Astrocyte of the cerebellum (primary cell): ENCODE measurements at places on chromosomes 12 and 14.

GRCh38 chr14:55546212-55546874, 33.7 kb upstream of the KTN1 start:
- no peak for DNase-seq

GRCh38 chr12:41635626-41636364, 447.7 kb downstream of the PDZRN4 start:
- no peak for DNase-seq

- DNase-seq = no peak
Observed at GRCh38 chr12:31386364-31386777, 60.4 kb upstream of the SINHCAF start.

GRCh38 chr14:55927028-55927427, 191.2 kb upstream of the PELI2 start:
- DNase-seq = no peak

DNA sequence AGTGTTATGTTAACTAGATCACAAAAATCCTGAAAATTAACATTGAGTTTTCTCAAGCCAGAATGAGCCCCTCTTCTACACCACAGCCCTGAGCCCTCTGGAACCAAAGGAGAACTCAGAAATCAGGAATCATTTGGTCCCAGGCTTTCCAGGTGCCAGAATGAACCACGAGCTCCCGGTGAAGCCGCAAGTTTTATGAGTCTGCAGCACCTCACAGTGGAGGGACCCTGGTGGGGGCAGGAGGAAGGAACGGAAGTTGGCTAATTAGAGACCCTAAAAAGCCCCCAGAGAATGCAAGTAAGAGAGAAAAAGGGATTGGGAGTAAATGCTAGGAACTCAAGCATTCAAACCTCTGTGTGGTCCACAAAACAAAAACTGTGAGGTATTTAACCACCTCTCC, 52.9 kb upstream of the BCL2L14 start:
- DNase-seq = no peak

DNA sequence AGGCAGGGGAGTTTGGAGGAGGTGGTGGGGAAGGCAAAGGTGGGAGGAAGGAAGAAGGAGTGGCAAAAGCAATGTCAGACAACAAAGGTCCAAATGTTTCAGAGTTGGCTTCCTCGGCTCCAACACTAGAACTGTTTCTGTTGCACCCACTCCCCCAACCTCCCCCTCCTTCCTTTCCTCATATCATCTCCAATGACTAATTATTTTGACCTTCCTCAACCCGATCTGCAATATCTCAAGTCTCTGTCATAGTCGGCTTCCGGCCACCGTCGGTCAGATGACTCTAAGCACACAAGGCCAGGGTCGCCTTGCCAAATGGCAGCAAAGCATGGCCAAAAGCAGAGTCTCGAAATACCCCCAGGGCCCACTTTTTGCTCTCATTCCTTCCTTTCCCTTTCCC, 637.0 kb upstream of the TBX3 start:
- DNase-seq = no peak

GRCh38 chr14:69263364-69263763, 3.4 kb downstream of the GALNT16 start:
- DNase-seq = peak; percentile 81

GRCh38 chr14:68976160-68977067, 2.7 kb downstream of the ACTN1 start:
- DNase-seq = no peak

DNA sequence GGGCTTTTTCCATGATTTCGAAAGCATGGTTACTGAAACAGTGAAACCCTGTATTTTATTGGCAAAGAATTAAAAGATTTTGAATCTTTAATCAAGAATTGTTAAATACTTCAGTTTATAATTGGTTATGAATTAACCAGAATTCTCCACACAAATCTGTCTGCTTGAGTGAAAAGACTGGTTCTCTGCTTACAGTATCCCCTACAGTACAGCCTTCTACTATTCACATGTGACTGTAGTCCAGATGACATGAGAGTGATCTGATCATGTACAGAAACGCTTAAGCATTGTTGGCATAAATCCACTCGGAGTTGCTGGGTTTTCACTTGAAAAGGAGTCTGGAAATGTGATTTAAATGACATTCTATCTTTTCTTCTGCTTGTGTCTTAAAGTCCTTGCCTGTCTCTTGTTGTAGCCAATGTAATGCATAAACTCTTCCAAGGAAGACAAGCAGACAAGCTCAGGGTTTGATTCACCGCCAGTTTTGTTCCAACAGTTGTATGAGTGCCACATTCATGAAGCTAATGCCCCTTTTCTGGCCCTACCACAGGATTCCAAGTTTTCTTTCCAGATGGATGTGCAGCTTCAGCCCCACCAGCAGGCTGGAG, 222.0 kb upstream of the LRIG3 start:
- DNase-seq = no peak

DNA sequence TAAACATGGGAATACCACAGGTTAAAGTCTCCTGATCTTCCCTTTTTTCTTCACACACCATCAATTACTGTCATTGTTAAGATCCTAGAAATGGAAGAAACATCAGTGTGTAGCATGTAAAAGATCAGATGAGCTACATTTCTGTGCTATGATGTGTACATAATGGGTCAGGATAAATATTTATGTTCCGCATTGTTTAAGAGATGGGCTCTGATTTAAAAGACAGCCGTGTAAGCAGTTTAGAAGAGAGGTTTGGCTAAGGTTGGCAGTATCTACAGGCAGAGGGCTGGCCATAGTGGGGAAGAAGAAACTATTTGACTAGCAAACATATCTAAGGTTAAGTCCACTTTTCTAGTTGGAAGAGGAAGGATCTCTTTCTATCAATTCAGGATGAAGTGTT, 49.4 kb downstream of the LRRC9 start:
- DNase-seq = peak; percentile 4

- no peak for DNase-seq
Observed at GRCh38 chr12:76250256-76250655, 98.0 kb downstream of the BBS10 start.

- no peak for DNase-seq
Observed at GRCh38 chr14:92012121-92012748, 27.6 kb downstream of the TRIP11 start.

- no peak for DNase-seq
Observed at GRCh38 chr12:106114447-106115068, 24.2 kb downstream of the NUAK1 start.

DNA sequence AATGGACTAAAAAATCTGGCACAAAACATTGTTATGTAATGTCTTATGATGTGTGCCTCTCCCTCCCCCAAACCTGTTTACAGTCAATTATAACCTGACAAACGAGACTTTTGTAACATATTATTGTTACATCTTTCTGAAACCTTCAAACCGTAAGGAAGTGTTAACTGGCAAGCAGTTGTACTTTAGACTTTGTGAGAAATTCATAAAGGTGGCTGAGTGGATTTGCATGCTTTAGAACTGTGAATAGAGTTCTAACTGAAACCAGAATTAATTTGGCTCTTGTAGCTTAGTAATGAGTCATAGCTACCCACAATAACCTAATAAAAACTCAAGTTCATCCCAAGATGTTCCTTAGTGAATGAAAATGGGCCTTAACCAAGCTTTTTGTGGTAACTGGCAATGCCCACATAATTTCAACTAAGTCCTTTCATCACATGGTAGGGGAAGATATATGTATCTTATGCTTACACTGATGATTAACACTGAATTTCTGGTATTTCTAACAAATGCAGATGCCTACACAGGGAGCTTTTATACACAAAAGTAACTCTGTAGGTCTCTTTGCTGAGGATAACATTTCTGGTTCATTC, 29.7 kb downstream of the RAD9B start:
- DNase-seq = peak; percentile 68

GRCh38 chr14:22266683-22267082, 322.3 kb downstream of the DAD1 start:
- no peak for DNase-seq

DNA sequence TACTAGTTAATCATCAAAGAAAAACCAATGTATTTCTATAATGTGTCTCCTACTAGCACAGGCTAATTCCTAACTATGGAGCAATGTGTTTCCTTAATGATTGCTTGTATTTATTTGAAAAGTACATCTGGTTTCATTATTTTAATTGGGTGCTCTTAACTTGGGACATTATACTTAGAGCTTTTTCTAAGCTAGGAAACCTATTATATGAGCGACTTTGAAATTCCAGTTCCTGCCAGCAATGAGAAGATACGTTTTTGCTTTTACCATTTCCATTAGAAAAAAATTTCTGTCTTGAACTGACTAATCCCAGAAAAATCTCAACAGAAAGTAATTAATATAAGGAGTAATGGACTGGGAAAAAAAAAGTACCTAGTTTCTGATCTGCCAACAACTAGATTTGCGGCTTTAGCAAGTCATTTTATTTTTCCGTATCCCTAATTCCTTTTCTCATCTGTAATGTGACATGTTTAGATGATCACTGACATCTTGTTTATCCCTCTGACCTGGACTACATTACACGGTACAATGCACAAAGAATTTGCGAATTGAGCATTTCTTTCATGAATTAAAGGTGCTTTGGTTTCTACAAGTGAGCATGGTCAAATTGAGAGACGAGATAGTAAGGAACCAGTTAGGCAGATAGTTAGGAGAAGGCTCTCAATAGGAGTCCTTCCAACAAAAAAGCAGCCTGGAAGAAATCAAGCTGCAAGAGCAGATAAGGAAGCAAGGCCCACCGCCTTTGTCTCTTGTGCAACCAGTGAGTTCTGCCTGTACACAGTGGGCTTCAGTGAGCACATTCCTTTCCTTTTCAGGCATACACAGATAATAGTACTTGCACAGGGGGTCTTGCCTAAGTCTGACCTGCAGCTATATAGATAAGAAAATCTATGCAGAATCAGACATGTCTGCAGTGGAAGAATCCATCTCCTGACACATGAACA, 1765.0 kb upstream of the FLRT2 start:
- no peak for DNase-seq

DNA sequence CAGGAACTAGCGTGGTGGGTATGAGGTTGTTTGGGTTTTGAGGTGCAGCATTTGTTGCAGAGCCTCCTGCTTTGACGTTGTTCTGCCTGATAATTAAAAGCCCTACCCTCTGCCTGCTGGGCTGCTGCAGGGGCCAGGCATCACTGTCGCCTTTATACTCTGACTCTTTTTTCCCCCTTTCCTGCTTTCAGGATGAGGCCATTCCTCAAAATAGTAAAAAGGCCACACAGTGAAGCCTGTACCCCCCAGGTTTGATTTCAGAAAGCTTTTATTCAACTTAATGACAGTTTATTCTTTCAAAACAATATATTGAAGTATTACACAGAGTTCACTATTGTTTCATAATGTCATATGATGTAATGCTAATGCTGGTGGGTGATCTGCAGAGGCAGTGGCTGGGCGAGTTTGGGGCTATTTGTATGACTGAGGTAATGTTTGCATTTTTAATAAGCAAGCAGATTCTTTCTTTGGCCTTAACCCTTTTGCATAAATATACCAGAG, 9.1 kb downstream of the BORCS5 start:
- DNase-seq = no peak

GRCh38 chr12:33314223-33314622, 125.4 kb downstream of the SYT10 start:
- DNase-seq = no peak

DNA sequence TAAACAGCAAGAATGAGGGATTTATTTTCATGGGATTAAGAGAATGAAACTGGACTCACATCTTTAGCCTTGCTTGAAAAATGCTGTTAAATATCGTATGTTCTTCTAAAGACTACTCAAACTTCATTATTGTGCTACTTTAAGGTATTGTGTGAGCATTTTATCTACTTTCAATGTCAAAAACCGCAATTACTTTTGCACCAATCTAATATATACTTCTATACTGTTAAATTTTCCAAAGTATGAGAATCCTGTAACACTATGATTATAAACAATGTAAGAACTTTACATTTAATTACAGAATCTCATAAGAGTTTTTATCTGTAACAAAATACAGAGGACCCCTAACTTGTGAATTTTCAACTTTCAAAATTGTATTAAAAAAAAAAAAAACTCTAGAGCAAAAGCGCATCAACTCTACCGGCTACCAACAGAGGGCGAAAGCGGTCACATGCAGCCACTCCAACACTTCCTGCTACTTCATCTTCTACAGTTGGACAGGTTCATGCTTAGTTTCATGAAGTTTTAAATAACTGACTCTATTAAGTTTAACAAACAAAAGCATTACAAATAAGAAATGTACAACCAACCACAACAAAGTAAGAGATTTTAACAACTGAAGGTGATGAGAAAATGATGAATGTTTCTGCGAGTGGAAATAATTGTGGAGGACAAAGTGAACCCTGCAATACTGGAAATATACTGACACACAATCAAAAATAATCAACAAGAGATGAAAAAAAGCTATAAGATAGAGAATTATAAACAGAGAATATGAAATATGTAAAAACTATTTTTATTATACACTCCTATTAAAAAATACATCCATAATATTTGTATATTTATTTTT, 210.9 kb downstream of the MED13L start:
- no peak for DNase-seq

DNA sequence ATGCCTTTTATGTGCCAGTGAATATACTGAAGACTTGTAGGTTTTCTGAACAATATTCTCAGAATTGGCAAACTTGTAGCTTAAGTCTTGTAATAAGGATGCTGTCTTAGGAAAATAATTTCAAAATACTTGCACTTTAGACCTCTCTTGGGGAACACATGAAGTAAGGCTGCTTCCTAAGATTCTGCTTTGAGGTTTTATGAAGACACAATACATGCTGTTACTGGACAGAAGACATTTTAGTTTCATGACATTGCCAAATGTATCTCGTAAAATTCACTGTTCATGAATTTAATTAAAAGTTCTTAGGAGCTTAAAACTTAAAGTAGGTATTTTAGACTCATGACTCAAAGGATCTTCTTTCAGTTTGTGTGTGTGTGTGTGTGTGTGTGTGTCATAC, 80.7 kb downstream of the RAD51B start:
- no peak for DNase-seq

GRCh38 chr12:63841571-63841970, 2.9 kb upstream of the SRGAP1 start:
- DNase-seq = no peak

DNA sequence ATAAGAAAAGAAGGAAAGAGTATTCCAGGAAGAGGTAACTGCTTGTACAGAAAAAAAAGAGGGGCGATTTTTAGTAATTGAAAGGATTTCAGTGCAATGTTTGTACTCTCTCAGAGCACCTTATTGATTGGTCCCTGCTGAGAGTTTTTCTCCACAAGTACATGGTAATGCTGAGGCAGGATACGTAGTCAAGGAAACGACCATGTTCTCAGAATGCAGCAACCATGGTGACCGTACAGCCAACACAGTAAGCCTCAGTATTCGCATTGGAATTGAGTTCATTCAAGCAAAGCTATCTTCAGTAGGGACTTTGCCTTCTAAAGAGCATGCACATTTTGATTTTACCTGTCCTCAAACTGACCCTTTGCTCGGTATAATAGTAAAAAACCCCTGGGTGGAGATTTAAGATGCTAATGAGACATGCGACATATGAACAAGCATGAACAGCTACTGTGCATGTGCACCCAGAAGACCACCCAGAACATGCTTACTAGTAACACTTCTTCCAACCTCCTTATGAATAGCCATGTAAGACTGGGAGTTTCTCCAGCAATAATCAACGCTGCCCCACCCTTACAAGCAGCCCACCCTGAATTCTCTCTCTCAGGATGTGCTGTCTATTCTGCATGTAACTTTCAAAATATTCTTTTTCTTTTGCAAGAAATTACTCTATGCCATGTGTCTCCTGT, 6.2 kb upstream of the SLC41A2 start:
- DNase-seq = no peak
